ENCODE measurements at places on chromosomes 4 and X.
A peak's percentile ranks its signal among the peaks of the same experiment; 100 is the strongest.

DNA sequence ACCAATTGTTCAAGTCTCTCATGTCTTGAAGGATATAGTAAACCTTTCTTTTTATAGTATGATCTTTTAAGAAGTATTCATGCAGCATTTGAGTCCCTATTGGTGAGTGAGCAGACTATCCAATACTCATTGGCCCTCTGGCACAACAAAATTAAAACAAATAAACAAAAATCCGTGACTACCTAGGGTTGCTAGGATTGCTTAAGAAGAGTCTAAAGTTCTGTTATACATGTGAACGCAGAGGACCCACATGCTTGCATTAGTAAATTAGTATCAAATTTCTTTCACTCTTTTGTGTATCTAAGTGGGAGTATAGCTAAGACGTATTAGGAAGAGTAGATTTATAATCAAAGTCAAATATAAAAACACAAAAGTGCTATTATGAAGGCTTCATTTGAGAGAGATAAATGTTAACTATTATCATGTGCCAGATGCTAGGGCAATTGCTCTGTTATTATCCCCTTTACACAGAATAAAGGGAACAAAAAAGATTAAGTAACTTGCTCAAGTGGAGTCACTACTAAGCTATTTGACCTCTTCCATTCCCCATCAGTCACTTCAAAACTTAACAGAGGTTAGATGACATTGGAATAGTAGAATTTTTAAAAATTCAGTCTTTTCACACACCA, 29.2 kb upstream of the LARP1B start:
- DNase-seq, result peak; percentile 49

GRCh38 chr4:164550989-164551712, 202.8 kb upstream of the SMIM31 start:
- DNase-seq, result no peak

- DNase-seq, result no peak
Measured at GRCh38 chr4:77201343-77201742, 44.3 kb downstream of the CCNG2 start.

DNA sequence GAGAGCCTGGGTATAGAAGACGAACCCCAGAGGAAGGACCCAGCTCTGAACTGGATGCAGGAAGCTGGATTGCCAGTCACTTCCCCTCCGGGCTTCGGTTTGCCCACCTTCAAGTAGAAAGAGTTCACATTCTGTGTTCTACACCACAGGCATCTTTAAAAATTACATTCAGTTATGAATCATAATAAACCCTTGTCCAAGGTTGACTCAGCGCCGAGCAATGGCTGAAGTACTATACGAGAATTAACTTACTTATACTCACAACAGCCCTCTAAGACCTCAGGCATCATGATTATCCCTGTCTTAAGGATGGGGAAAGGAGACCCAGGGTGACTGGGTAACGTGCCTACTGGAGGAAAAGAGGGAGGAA, 72.5 kb downstream of the EVC2 start:
- DNase-seq, result no peak

DNA sequence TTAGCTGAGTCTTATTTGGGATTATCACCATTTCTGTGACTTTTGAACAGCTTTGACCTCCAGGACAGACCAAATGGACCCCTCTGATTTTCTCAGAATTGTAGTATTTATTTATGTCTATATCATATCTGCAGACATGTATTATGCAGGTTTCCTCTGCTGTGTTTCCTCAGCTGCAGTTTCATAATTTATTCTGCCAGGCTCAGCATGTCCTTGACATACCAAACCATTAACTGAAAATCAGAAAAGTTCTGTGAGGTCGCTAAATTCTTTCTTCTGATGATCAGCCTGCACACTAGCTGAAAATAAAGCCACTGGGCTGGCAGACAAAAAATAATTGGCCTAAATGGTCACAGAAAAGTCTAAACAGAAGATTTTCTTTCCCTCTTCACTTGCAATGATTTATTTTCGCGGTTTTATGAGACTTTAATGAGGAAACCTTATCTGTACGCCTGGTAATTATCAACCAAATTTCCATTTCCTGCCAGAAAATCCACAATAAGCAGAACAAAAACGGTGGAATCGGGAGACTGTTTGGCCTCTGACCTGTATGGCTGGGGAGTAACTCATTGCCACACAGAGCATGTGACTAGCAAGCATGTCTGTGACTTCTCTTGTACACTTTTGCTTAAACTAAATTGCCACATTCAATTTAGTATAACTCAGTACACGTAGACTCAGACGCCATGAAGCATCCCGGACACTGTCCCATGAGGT, 150.9 kb downstream of the ENPP6 start:
- no peak for DNase-seq

GRCh38 chrX:136899221-136899620, 18.7 kb upstream of the RBMX start:
- no peak for DNase-seq

- no peak for DNase-seq
Measured at GRCh38 chr4:5391492-5391891, 316.9 kb downstream of the EVC2 start.

DNA sequence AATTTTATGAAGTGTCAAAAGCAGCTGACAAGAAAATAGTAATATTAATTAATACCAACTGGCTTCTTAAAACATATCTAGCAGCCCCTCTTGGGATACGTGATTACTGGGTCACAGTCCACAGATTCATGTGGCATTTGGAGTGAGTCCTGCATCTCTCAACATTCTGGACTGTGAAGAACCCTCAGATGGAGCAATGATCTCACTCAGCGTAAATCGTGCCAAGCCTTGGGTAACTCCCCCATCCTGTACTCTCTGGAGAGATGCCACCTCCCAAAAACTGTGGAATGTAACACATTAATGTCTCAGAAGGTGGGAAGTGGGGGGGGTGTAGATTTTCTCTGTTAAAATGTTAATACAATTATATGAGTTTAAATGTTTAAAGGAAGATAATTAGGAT, 118.2 kb upstream of the IQCM start:
- no peak for DNase-seq

DNA sequence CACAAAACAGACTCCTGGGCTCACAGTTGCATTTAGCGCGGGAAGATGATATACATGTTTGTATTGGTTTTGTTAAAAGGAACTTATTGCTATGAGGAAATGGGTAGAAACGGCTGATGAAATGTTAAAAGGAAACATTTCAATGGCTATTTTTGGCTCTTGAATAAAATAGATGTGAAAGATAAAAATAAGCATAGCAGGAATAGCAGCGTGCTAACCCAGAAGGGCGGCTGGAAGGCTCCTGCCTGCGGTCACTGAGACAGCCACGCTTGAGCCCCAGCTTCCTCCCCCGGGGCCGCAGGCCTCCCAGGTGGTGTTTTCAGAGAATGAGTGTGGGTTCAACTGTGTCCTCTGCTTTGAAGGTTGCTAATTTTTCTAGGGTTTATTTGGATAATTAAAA, 35.0 kb upstream of the CLCN4 start:
- no peak for DNase-seq

DNA sequence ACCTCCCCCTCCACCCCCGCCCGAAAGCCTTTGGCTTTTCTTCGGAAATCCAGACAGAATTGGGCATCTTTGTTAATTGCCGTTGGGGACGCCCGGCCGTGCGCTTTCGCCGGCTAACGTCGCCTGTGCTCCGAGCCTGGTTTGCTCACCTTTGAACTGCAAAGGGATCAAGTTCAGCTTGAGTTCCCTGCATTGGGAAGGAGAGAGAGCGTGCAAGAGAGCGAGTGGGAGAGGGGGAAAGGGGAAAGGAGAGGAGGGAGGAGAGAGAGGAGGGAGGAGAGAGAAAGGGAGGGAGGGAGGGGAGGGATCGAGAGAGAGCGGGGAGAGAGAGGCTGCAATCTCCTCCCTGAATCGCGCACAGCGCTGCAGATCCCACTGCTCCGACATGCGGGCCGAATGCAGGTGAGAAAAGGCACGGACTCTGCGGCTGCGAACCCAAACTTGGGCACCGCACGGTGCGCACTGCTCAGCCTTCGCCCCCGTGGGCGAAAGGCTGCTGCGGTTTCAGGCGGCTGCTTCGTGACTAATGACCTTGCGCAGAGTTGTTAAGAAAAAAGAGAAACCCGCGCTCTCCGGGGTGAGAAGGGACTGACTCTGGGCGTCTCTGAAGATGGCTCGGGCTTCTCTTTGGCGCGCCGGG, at the start of gene PCDH7:
PCDH7 (plus strand) TSS at position 349 of the 640 bp plus-strand sequence. CDS start 1,054 bp downstream, outside the sequence.
- peak; percentile 86 for DNase-seq

- DNase-seq, result no peak
Measured at GRCh38 chr4:25068386-25068785, 37.6 kb upstream of the LGI2 start.

- DNase-seq, result no peak
Measured at GRCh38 chrX:18935893-18936292, 48.0 kb downstream of the PHKA2 start.

- peak; percentile 70 for DNase-seq
Measured at GRCh38 chrX:22758807-22759481, 240.8 kb upstream of the DDX53 start.

GRCh38 chrX:11386812-11387211, 93.6 kb downstream of the AMELX start:
- no peak for DNase-seq

- no peak for DNase-seq
Measured at GRCh38 chr4:45578874-45579273, 545.0 kb downstream of the GABRG1 start.

DNA sequence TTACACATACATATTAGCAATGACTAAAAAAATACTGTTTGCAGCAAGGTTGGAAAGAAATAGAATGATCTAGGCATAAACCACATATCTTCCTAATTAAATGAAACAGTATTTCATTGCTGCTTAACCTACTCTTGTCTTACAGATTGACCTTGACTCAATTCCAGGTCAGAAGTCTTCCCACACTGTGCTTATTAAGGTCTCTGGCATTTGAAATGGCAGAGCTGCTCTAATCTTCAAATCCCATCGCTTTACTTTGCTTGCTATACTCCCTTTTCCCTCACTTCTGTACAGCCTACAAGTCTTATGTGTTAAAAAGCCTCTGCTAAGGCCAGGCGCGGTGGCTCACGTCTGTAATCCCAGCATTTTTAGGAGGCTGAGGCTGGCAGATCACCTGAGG, 424.5 kb downstream of the RPA4 start:
- no peak for DNase-seq
